Dermis blood vessel endothelial cell (primary cell): ENCODE measurements at places on chromosomes 7 and 10. TPM values are rescaled to one million over a fixed set of nuclear protein-coding genes. Genes with fewer than 3 reads are reported as not detected.

The FOXI2 gene
- not detected in 2 replicates for total RNA-seq

DNA sequence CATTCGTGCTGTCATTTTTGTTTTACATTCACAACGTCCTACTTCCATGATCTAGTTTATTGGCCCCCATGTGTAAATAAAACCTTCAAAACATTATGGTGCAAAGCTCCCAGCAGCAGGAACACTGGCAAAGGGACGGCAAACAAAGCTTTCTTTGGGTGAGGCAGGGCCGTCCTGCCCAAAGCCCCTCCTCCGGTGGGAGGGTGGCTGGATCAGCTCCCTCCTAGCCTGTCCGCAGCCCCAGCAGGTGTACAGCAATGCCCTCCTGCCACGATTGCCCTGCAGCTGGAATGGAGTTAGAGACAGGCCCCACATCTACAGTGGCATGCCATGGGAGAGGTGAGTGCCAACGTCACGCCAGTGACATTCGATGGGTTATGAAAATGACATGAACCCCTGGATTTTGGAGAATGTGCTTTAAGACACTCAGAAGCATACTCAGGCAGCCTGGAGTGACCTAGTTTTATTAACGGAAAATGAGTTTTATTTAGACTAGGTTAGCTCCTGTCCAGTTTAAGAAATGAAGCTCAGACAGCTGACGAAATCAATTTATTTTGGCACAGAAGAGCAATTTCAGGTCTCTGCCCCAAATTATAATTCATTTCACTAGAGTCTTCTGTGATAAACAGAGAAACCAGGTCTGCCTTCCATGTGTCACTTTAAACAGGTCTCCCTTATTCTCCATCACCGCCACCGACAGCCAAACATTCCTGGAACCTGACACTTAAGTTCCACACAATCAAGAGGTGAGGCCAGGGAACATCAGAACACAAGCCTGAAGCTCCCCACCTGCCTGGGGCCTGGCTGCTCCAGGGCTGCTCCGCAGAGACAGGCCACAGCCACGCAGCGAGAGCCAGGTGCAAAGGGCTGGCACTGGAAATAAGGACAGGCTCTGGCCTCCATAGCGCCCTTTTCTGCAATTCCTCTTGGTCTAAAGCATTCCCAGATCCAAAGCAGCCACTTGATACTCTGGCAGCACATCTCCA is 50.1 kb downstream of the VOPP1 start:
- no peak for DNase-seq

DNA sequence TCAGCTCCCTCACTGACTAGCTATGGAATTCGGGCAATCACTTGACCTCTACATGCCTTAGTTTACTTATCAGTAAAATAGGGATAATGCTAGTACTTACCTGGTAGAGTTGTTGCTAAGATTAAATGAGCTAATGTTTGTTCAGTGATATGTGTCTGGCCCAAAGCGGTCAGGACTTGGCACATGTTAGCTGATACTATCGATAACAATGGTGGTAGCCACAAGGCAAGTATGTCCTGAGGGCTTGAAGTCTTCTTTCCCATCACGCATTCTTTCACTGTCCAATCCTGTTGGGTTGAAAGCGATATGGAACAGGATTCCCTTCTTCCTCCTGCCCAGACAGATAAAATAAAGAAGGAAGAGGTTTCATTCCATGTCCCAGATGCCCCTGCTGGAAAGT is 25.5 kb upstream of the MXI1 start:
- DNase-seq = no peak

- no peak for DNase-seq
Observed at GRCh38 chr10:50501478-50501877, 122.3 kb downstream of the SGMS1 start.

- peak; percentile 89 for DNase-seq
Observed at GRCh38 chr7:108415821-108416536, 40.3 kb downstream of the NRCAM start.
